ENCODE measurements at places on chromosomes 2 and 18. TPM values are rescaled to one million over a fixed set of nuclear protein-coding genes. Genes with fewer than 3 reads are reported as not detected.

DNA sequence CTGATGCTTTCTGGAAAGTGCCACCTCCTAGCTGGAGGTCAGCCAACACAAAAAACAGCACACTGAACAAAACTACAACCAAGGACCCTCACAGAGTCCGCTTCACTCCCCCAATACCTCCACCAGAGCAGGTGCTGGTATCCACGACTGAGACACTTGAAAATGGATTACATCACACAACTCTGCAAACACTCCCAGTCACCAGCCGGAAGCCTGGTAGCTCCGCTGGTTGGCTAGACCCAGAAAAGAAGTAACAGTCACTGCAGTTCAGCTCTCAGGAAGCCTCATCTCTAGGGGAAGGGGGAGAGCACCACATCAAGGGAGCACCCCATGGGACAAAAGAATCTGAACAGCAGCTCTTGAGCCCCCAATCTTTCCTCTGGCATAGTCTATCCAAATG, 175.4 kb downstream of the LCLAT1 start:
- no peaks in the 10 kb centered on the region for H3K36me3 ChIP-seq
- no peak for DNase-seq
- no peak overlapping the region for H3K4me3 ChIP-seq
- no peak overlapping the region for H3K27ac ChIP-seq

- peak; percentile 80 for DNase-seq
- no peaks in the 10 kb centered on the region for H3K27me3 ChIP-seq
- H3K4me1 ChIP-seq = peaks cover 19% of the 10 kb centered on the region
- peak overlapping the region; percentile 60 for H3K27ac ChIP-seq
- H3K36me3 ChIP-seq = no peaks in the 10 kb centered on the region
- H3K4me3 ChIP-seq = no peak overlapping the region
Observed at GRCh38 chr2:28648147-28648546, 103.5 kb upstream of the PPP1CB start.

Gene POTEI
- not detected for total RNA-seq

Gene SPDYA
- total RNA-seq = 1.1 TPM

Gene VSNL1
- total RNA-seq = 0.36 TPM

GRCh38 chr2:98568161-98568956, 40.0 kb downstream of the COA5 start:
- no peaks in the 10 kb centered on the region for H3K27me3 ChIP-seq
- H3K4me3 ChIP-seq = no peak overlapping the region
- H3K27ac ChIP-seq = no peak overlapping the region

Gene TMEM150A
- total RNA-seq = 21.8 TPM

- DNase-seq = peak; percentile 75
- H3K36me3 ChIP-seq = no peaks in the 10 kb centered on the region
- no peaks in the 10 kb centered on the region for H3K27me3 ChIP-seq
- H3K27ac ChIP-seq = peak overlapping the region; percentile 81
- H3K4me3 ChIP-seq = peak overlapping the region; percentile 13
Observed at GRCh38 chr2:85277416-85278158, 50.2 kb downstream of the TGOLN2 start.

- no peaks in the 10 kb centered on the region for H3K4me1 ChIP-seq
- H3K36me3 ChIP-seq = no peaks in the 10 kb centered on the region
- H3K27me3 ChIP-seq = peaks cover 5% of the 10 kb centered on the region
- H3K4me3 ChIP-seq = no peak overlapping the region
Observed at GRCh38 chr2:1528273-1529064, 115.2 kb downstream of the TPO start.

DNA sequence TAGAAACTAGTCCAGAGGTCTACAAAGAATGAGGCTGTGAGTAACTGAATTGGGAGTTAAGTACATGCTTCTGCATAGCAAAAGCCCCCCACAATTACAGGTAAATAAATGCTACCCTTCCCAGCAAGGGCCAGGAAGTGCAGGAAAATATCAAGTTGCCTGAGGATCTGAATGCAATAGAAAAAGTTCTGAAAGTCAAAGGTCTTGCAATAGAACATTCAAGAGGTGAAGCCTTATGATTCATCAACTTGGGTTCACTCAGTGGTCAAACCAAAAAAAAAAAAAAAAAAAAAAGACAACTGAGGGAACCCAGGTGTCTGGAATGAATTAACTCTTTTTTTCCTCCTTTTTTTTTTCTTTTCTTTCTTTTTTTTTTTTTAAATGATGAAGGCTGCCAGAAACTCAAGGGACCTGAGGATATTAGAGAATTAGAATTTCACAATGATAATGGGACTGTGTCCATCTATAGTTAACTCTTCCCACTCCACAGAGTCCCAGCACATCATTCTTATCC, 42.9 kb upstream of the RFX8 start:
- peaks cover 6% of the 10 kb centered on the region for H3K4me1 ChIP-seq
- H3K4me3 ChIP-seq = no peak overlapping the region
- no peak for DNase-seq

Gene IL36G
- total RNA-seq = not detected

DNA sequence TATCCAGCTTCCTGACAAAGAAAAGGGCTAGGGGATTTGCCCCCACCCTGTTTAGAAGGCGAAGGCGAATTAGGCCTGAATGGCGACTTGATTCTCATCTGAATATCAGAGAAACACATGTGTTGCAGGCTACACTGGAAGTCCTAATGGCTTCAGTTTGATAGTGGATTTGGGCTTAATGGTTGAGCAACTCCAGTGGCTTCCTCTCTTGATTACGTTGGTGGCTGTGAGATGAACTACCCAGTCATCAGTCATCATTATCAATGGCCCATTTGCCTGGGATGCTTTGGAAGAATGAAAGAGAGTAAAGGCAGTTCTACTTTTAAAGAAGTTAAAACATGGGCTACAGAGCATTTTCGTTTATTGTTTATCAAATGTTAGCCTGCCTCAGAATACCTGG, 60.9 kb upstream of the IL1R1 start:
- H3K4me1 ChIP-seq = no peaks in the 10 kb centered on the region
- no peak overlapping the region for H3K27ac ChIP-seq
- H3K27me3 ChIP-seq = no peaks in the 10 kb centered on the region
- H3K36me3 ChIP-seq = no peaks in the 10 kb centered on the region
- no peak for DNase-seq

- no peak overlapping the region for H3K4me3 ChIP-seq
- DNase-seq = no peak
- H3K27me3 ChIP-seq = no peaks in the 10 kb centered on the region
- H3K27ac ChIP-seq = no peak overlapping the region
Observed at GRCh38 chr2:168997794-168998193, 33.3 kb downstream of the ABCB11 start.

Gene SERPINB11
- not detected for total RNA-seq

Gene GRHL1
- total RNA-seq = 2.5 TPM

DNA sequence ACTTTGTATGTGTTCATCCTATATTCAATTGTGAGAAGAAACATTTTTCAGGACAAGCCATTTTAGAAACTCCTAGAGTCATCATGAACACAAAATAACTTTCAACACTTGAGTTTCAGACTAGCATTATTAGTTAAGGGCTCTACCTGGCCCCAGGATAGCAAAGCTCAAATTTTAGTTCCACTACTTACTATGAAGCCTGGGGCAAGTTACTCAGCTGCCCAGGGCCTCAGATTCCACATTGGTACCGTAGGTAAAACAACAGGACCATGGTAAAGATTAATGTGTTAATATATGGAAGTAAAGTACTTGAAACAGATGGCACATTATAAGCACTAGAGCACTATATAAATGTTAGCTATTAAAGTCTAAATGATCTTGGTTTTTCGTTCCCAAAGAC, 19.4 kb downstream of the MPPE1 start:
- H3K27me3 ChIP-seq = no peaks in the 10 kb centered on the region
- no peak for DNase-seq
- peaks cover 20% of the 10 kb centered on the region for H3K36me3 ChIP-seq
- no peak overlapping the region for H3K4me3 ChIP-seq
- no peaks in the 10 kb centered on the region for H3K4me1 ChIP-seq

DNA sequence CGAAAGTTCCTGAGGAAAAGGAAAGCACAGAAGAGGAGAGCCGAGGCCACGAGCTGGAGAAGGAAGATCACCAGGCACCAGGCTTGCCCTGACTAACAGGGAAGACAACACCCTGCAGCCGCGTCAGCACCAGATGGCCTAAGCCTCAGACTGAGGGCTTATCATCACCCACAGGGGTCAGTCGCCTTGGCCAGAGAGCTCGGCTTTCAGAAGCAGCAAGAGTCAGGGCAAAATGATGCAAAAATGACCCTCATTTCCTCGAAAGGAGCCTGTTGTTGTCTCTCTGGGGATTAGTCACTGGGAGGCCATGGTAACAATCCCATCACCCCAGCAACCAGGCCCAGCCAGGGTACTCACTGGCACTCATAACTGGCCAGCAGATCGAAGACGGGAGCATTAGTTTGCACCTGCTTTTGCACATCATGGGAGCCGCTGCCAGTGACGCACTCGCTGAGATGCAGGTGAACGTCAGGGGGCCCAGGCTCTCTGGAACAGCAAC, 42.7 kb upstream of the ZFP36L2 start:
- DNase-seq = peak; percentile 94
- H3K27me3 ChIP-seq = no peaks in the 10 kb centered on the region
- H3K27ac ChIP-seq = peak overlapping the region; percentile 87

Gene SMAD7
- total RNA-seq = 29.1 TPM

Gene RPL31
- total RNA-seq = 1,030 TPM

DNA sequence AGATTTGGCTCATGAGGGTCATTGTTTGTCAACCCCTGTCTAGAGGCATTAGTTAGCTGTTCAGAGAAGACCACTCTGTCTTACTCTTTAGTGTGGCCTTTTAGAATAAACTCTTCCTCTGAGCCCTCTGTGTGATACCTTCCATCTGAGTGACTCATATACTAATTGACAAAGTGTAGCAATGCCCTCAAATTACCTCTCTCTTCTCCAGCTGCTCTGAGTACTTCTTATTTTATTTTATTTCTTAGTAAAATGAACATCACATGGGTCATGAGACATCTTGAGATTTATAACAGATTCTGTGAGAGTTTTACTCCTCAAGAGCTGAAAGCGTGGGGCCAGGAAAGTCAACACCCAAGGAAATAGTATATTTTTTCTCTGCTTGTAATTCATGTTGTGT, 67.4 kb downstream of the KCTD18 start:
- no peaks in the 10 kb centered on the region for H3K4me1 ChIP-seq
- DNase-seq = no peak
- H3K27ac ChIP-seq = peak overlapping the region; percentile 41
- H3K36me3 ChIP-seq = peaks cover 5% of the 10 kb centered on the region
- no peak overlapping the region for H3K4me3 ChIP-seq

DNA sequence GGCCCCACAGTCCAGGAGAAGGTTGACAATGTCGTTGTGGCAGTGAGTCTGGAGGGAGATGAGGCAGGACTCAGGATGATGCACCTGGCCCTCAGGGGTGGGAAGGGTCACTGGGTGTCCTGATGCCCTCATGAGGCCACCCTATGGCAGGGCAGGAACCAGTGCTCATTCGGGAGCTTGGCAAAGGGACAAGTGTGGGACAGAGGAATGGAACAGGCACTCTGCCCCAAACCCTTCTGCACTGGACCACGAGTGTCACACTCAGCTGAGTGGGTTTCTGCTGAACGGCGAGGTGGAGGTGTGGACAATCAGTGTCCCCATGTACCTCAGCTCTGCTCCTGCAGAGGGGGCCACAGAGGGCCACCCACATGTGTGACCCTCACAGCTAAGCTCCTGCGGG, 32.0 kb downstream of the ANKMY1 start:
- peaks cover 7% of the 10 kb centered on the region for H3K36me3 ChIP-seq
- DNase-seq = no peak
- no peak overlapping the region for H3K27ac ChIP-seq
- no peak overlapping the region for H3K4me3 ChIP-seq

DNA sequence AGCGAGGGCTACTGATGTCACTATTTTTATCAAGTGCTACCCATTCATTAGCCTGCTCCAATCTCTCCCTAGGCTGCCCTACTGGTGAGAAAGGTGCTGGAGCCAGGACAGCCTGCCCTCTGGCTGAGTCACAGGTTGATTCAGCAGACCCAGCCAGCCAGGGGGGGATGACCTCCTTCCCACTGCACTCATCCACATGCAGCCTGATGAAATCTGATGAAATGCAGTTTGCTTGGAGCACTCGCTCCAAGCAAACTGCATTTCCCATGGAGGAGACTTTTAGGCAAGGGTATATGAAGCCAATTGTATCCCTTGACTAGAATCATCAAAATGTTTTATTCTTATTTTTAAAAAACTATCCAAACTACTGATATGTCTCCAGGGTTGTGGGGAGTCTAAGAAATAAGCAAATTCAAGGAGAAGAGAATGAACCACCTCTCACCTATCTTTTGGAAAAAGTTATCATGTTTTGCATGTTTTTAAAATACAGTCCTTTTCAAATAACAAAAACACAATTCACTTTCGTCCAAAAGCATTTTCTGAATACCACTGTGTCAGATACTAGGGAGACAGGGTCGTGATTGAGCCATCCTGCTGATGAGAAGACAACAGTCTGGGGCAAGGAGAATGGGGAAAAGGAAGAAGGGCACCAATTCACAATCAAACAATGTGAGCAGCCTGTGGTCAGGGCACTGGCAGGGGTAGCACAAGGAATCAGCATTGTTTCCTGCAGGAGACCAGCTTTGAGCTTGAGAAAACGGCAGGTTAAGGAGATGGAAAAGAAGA, 128.3 kb downstream of the AFF3 start:
- no peak overlapping the region for H3K27ac ChIP-seq
- no peak overlapping the region for H3K4me3 ChIP-seq
- H3K36me3 ChIP-seq = no peaks in the 10 kb centered on the region
- H3K27me3 ChIP-seq = no peaks in the 10 kb centered on the region

- no peaks in the 10 kb centered on the region for H3K4me1 ChIP-seq
- no peak overlapping the region for H3K27ac ChIP-seq
- H3K36me3 ChIP-seq = no peaks in the 10 kb centered on the region
- DNase-seq = no peak
- H3K27me3 ChIP-seq = no peaks in the 10 kb centered on the region
Observed at GRCh38 chr2:206611736-206612135, 30.6 kb upstream of the FAM237A start.

Gene NPPC
- total RNA-seq = not detected

Gene MC5R
- total RNA-seq = not detected

GRCh38 chr2:85523062-85523902, 15.7 kb upstream of the MAT2A start:
- no peak overlapping the region for H3K4me3 ChIP-seq
- peak overlapping the region; percentile 67 for H3K27ac ChIP-seq
- H3K36me3 ChIP-seq = no peaks in the 10 kb centered on the region
- H3K4me1 ChIP-seq = no peaks in the 10 kb centered on the region
- no peaks in the 10 kb centered on the region for H3K27me3 ChIP-seq
- no peak for DNase-seq

DNA sequence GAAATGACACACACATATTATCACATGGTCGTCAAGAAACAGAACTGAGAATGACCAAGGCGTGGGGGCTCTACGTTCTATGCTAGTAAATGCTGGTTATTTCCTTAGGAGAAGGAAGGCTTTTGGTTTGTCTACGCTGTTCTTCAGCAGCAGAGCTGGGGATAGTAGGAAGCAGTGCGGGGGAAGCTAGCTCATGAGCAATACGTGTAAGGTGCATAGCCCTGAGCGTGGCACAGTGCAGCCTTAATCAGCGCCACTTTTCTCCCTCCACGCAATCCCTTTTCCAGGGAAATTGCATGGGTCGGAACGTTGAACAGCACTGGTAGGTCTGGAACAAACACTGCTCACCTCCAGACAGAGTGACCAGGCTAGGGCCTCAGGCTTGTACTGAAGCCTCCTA, 199.6 kb upstream of the FBXO11 start:
- no peak for DNase-seq
- H3K27me3 ChIP-seq = no peaks in the 10 kb centered on the region
- H3K4me3 ChIP-seq = no peak overlapping the region
- no peaks in the 10 kb centered on the region for H3K36me3 ChIP-seq

GRCh38 chr2:230866756-230867523, 2.2 kb downstream of the ITM2C start:
- peak overlapping the region; percentile 76 for H3K4me3 ChIP-seq
- peak overlapping the region; percentile 80 for H3K27ac ChIP-seq
- H3K4me1 ChIP-seq = peaks cover 65% of the 10 kb centered on the region
- H3K27me3 ChIP-seq = no peaks in the 10 kb centered on the region
- DNase-seq = no peak
- H3K36me3 ChIP-seq = no peaks in the 10 kb centered on the region

Gene VWC2L
- not detected for total RNA-seq

Gene PLCD4
- 25.0 TPM for total RNA-seq

Gene SLC11A1
- total RNA-seq = 19.0 TPM

Gene ANKRD30BL
- not detected for total RNA-seq
